Stimulated activated CD4-positive, alpha-beta T cell treated with anti-CD3 and anti-CD28 coated beads, Interleukin-1b, Interleukin-23, amount 100 ng/mL, for 4 hours (primary cell): ENCODE measurements at places on chromosomes 11 and 22.

- DNase-seq = no peak
Observed at GRCh38 chr11:117519170-117519569, 191.5 kb downstream of the CEP164 start.

DNA sequence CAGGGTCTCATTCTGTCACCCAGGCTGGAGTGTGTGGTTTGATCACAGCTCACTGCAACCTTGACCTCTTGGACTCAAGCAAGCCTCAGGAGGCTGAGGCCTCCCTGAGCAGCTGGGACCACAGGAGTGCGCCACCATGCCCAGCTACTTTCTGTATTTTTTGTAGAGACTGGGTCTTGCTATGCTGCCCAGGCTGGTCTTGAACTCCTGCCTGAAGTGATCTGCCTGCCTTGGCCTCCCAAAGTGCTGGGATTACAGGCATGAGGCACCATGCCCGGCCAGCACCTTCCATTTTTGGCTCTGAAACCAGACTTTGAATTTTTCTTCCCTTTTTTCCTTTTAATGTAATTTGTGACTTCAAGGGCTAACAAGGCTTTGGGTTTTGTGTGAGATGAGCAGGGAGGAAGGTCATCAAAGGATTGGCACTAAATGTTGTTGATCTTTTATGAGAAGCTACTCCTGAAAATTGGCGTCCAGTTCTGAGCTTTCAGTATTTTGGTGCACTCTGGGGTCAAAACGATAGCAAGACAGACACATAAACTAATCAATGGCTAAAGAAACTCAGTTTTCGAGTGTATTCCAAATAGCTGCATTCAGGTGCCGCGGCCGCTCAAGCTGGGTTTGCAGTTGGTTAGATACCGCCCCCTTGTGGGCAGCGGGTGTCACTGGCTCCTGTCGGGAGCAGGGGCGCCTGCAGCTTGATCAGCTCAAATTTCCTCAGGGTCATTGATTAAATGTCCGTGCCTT lies 51.9 kb upstream of the CLMP start:
- peak; percentile 69 for DNase-seq

DNA sequence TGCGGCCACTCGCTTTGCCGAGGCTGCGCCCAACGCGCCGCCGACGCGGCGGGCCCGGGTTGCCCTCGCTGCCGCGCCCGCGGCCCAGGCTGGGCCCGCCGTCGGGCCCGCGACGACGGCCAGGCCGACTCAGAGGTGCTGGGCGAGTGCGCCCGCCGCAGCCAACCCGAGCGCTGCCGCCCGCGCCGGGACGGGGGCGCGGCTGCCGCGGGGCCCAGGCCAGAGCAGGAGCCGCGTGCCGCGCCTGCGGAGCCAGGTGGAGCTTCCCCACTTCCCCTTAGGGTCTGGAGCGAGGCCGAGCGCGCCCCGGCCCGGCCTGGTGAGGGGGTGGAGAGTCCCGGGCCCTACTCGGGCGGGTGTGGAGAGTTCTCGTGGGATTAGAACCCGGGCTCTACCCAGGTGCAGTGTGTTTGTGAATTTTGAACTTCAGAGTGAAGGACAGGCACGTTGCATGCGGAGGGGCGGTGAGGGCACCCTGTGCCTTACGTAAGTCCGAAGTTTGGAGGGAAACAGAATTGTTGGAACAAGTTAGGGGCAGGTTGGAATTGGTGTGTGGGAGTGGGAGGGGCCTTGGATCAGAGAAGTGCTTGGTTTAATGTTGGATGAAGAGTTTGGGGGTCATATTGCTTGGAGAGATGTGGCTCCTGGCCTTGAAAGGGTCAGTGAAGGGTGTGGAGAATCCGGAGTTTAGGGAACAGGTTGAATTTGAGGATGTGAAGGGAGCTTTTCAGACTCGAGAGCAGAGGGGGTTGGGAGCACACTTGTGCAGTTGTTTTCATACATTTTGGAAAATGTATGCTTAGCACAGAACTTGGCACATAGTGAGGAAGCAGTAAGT lies 697 bp downstream of the RNF169 start:
- DNase-seq = peak; percentile 27

DNA sequence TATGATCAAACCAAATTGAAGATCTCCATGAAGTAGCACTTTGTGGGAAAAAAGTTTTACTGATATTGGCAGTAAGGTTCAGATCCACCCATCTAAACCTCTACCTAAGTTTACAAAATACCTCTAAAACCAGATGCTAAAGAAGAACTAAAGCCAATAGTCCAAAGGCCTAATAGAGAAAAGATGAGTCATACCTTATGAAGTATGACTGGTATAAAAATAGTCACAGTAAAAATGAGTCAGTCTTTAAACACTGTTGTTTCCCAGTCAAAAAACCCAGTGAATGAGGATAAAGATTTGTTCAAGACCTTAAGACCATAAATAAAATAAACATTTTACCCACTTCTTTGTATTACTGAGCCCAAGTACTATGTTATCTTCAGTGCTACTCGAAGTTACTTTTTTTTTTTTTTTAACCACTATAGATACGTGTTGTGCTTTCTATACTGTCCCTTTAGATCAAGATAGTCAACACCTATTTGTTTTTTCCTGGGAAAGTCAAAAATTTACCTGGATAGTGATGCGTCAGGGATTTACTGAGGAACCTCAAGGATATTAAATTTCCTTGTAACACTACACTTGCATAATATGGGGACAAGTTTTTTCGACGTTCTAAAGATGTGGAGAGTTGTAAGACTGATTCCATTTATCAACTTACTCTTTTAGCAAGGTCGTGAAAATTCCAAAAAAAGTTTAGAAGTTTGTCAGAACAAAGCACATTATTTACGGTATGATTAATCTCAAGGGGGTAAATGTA lies 87.3 kb downstream of the CCDC73 start:
- no peak for DNase-seq

GRCh38 chr11:29017941-29018340 lies 909.8 kb downstream of the METTL15 start:
- DNase-seq = no peak

DNA sequence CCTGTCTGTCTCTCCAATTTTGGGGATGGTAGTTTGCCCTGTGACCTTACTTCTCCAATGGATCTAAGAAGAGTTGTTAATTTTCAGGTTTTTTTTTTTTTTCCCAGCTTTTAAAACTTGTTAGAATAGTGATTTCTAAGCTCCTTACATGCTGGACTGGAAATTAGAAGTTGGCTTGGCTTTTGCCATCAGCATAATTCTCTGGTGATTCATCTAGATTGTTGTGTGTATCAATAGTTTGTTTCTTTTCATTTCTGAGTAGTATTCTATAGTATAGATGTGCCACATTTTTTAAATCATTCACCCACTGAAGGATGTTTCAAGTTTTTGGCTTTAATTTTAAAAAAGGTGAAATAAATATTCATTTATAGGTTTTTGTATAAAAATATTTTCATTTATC lies 51.4 kb downstream of the ADAMTS15 start:
- no peak for DNase-seq

- DNase-seq = no peak
Observed at GRCh38 chr11:46635557-46636139, 18.3 kb downstream of the ATG13 start.

DNA sequence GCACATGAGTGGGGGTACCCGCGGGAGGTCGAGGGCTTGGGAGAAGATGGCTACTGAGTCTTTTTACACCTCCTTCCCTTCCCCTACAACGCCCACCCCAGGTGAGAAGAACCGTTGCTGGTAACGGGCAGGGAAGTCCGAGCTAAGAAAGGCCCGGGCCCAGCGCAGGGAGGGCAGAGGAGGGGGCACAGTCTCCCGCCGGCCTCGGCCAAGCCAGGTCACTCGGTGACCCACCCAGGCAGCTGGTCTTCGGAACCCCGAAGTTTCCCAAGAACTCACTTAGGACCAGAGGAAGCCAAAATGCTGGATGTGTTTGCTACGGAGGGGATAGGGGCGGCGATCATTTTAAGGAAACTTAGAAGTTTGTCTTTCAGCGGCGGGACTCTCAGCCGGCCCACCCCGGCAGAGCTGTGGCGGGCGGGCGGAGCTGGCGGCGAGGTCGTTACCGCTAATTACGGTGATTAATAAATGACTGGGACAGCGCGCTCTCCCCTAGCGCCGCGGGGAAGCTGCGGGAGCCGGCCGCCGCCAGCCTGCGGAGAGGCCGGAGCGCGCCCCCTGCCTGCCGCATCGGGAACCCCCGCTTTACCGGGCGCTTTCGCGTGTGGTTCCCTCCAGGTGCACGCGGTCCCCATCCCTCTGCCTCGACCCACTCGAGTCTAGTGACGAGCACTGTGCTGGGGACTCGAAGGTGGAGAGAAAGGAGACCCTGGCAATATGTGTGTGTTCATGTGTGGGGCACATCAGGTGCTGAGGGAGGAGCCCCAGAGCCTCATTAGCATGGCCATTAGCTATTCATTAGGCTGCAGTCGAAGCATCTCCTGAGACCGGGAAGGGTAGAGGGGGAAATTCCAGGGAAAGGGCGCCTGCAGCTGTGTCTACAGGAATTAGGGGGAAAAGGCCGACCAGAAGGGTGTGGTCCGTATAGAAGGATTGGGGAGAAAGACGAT lies 945 bp downstream of the ROBO3 start:
- DNase-seq = peak; percentile 52

DNA sequence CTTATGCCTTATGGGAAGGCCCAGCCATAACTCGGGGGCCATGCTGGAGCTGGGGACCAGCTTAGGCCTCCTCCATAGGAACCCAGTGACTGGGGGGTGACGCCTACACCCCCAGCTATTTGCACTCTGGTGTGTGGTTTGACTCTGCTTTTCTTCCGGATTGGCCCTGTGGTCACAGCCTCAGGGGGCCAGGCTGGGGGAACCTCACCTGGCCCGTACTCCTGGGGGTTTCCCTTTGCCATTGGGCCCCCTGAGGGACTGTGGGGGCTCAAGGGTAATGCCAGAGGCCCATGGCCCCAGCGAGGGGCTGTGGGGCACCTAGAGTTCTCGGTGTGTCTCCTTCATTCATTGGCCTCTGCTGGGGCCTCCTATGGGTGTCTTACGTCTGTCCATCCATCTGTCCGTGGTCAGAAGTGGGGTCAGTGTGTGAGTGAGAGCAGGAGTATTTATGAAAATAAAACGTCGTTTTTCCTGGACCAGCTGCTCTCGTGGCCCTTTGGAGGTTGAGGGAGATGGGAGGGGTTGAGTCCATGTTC lies 6.3 kb upstream of the SH3BP1 start:
- DNase-seq = no peak

DNA sequence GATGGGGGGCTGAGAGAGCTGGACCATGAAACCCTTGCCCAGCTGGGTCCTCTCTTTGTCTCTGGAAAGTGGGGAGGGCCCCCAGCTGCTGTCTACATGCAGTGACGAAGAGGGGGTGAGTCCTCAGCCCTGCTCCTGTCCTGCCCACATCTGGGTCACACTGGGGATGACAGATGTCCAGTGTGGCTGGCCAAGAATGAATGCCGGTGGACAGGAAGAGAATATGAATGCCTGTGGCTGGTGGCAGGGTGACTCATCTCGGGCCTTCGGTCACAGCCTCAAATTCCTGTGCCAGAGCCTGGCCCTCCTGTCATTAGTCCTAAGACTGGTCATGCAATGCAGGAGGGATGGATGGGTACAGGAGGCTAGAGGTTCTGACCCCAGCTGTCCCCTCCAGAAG lies 2.2 kb upstream of the PNPLA3 start:
- DNase-seq = no peak

GRCh38 chr11:111592491-111592890 lies 9.8 kb upstream of the SIK2 start:
- no peak for DNase-seq
